NCI-H82 (cell line): ENCODE measurements at places on chromosomes 13 and 19.
A peak's percentile ranks its signal among the peaks of the same experiment; 100 is the strongest.

DNA sequence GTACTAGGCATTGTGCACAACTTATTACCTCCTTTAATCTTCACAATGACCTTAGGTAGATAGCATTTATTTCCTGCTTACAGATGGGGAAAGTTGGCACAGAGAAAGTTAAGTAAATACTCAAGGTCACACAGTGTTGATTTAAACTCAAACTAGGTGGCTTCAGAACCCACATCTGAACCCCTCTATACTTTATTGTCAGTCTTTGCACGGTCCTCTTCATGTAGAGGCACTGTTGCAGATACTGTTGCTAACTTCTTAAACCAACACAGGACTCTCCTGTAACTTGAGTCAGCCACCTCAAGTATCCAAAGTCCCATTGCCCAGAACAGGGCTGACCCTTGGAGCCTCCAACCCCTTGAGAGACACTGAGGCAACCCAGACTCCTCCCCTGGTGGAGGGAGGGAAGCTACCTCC, 48.8 kb downstream of the FRY start:
- DNase-seq: no peak

GRCh38 chr13:78339927-78340326, 263.4 kb downstream of the POU4F1 start:
- no peak for DNase-seq

- peak; percentile 62 for DNase-seq
Observed at GRCh38 chr13:105202354-105202753, 1333.1 kb downstream of the EFNB2 start.

DNA sequence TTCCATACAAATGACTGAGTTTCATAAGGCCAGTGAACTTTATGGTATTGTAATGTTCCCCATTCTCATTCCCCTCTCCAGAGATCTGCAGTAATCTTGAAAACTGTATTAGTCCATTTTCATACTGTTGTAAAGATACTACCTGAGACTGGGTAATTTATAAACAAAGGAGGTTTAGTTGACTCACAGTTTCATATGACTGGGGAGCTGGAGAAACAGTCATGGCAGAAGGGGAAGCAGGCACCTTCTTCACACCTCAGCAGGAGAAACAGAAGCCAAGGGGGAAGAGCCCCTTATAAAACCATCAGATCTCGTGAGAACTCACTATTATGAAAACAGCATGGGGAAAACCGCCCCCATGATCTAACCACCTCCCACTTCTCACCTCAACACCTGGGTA, 318.7 kb upstream of the KLF12 start:
- DNase-seq: no peak

GRCh38 chr13:109454167-109454917, 332.0 kb downstream of the IRS2 start:
- DNase-seq: no peak

DNA sequence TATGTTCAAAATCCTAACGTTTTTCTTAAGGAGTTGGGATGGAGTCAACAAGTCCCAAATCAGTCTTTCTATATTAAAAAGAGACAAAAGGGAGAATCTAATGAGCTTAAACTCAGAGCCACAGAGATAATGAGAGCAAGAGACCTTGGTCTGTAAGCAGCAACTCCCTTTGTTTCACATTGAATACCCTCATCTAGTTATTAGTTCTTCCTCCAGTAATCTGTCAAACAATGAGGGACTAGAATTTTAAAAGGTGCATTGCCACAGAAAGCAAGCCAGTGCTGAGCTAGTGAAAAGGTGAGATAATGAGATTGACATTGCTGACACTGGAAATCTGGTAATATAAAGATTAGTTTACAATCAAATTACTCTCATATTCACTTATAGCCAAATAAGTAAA, 718.6 kb downstream of the DACH1 start:
- peak; percentile 76 for DNase-seq

GRCh38 chr19:13260883-13261653, 110.9 kb downstream of the IER2 start:
- no peak for DNase-seq

GRCh38 chr13:45206340-45206739, 5.5 kb upstream of the KCTD4 start:
- no peak for DNase-seq

- no peak for DNase-seq
Observed at GRCh38 chr13:50796463-50796862, 47.0 kb downstream of the DLEU7 start.
